ENCODE measurements at places on chromosomes 4 and X.

DNA sequence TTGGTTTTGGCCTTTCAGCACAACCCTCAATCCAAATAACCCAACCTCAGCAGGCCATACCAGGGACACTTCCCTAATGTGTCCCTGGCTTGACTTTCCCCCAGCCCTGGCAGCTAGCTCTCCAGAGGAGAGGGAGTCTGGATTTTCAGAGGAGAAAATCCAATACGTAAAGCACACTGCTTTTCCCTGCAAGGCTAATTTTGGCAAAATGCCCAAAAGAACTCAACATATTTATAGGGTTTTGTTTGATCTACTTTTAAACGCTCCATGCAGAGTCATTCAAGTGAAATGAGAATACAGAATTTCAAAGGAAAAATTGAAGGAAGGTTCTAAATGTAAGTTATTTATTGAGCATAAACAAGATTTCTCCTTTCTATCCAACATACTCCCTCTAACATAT is 167.2 kb downstream of the SH3KBP1 start:
- no peak overlapping the region for H3K4me3 ChIP-seq
- H3K27me3 ChIP-seq, result no peaks in the 10 kb centered on the region
- DNase-seq, result no peak
- no peaks in the 10 kb centered on the region for H3K4me1 ChIP-seq
- H3K27ac ChIP-seq, result no peak overlapping the region
- H3K36me3 ChIP-seq, result no peaks in the 10 kb centered on the region

DNA sequence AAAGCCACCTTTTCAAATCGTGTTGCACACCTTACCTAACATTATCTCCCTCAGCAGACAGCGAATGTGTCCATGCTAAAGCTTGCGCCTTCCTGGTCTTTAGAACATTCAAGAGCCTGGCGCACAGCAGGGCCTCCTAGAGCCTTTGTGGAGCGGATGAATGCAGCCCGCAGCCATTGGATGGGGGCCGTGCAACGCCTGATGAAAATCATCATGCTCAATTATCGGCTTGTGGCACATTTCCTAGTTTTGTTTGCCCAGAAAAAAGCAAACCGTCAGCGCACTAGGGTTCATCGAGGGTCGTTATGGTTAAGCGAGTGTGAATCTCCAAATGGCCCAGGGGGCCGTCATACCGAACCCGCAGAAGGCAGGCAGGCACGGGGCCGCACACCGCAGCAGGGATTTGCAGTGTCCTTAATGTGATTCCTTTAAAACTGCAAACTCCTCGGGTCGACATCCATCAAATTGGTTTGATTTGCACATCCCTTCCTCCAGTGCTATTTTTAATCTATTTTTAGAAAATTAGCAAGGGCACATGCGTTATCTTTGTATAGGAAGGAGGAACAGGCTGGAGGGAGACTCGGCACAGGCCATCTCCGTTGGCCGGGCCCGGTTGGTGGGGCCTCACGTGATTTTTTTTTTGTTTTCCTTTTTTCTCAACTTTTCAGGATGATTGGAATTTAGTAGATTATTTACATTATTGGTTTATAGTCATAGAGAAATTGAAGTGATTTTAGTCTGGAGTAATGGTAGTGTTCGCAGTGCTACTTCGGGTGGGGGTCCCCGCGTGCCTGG is 53.1 kb downstream of the ABLIM2 start:
- H3K36me3 ChIP-seq, result no peaks in the 10 kb centered on the region
- H3K4me3 ChIP-seq, result no peak overlapping the region
- no peak for DNase-seq
- H3K4me1 ChIP-seq, result no peaks in the 10 kb centered on the region
- H3K27me3 ChIP-seq, result peaks cover 6% of the 10 kb centered on the region
- H3K27ac ChIP-seq, result no peak overlapping the region

GRCh38 chrX:22338740-22339139 is 66.0 kb downstream of the CBLL2 start:
- H3K4me3 ChIP-seq, result no peak overlapping the region
- H3K36me3 ChIP-seq, result no peaks in the 10 kb centered on the region
- H3K27me3 ChIP-seq, result no peaks in the 10 kb centered on the region

DNA sequence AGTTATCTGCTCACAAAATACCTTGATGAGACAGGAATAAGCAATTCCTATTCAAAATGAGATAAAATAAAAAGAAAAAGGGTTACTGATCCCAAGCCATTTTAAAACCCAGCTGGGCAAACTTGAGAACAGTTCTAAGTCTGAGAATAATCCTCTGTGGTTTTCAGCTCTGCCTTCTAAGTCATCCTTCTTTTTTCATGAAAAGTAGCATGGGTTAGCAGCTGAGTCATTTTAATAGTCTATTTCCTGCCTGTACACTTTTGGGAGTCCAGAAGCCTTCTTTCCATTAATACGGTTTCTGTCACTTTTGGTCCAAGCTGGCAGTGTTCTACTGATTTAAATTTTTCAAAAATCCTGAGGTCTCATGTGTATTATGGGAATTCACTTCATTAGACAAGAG is 374.3 kb downstream of the IQCM start:
- H3K4me3 ChIP-seq, result no peak overlapping the region
- H3K4me1 ChIP-seq, result no peaks in the 10 kb centered on the region
- H3K27ac ChIP-seq, result no peak overlapping the region
- H3K36me3 ChIP-seq, result no peaks in the 10 kb centered on the region
- H3K27me3 ChIP-seq, result no peaks in the 10 kb centered on the region

DNA sequence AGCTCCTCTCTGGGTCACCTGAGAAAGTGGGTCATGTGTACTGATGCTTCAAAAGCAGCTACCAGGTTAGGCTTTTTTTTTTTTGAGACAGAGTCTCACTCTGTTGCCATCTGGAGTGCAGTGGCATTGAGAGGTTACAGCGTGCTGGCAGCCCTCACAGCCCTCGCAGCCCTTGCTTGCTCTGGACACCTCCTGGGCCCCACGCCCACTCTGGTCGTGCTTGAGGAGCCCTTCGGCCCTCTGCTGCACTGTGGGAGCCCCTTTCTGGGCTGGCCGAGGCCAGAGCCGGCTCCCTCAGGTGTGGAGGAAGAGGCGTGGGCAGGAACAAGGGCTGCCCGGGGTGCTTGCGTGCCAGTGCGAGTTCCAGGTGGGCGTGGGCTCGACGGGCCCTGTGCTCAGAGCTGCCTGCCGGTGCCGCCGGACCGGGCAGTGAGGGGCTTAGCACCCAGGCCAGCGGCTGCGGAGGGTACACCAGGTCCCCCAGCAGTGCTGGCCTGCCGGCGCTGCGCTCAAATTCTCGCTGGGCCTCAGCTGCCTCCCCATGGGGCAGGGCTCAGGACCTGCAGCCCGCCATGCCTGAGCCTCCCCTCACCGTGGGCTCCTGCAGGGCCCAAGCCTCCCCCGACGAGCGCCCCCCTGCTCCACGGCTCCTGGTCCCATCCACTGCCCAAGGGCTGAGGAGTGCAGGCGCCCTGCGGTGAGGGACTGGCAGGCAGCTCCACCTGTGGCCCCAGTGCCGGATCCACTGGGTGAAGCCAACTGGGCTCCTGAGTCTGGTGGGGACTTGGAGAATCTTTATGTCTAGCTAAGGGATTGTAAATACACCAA is 49.3 kb upstream of the IL21 start:
- no peaks in the 10 kb centered on the region for H3K36me3 ChIP-seq
- no peak for DNase-seq
- H3K4me1 ChIP-seq, result no peaks in the 10 kb centered on the region
- H3K27me3 ChIP-seq, result peaks cover 5% of the 10 kb centered on the region
- no peak overlapping the region for H3K4me3 ChIP-seq
